ENCODE measurements at places on chromosomes 6 and 20.
A peak's percentile ranks its signal among the peaks of the same experiment; 100 is the strongest.

DNA sequence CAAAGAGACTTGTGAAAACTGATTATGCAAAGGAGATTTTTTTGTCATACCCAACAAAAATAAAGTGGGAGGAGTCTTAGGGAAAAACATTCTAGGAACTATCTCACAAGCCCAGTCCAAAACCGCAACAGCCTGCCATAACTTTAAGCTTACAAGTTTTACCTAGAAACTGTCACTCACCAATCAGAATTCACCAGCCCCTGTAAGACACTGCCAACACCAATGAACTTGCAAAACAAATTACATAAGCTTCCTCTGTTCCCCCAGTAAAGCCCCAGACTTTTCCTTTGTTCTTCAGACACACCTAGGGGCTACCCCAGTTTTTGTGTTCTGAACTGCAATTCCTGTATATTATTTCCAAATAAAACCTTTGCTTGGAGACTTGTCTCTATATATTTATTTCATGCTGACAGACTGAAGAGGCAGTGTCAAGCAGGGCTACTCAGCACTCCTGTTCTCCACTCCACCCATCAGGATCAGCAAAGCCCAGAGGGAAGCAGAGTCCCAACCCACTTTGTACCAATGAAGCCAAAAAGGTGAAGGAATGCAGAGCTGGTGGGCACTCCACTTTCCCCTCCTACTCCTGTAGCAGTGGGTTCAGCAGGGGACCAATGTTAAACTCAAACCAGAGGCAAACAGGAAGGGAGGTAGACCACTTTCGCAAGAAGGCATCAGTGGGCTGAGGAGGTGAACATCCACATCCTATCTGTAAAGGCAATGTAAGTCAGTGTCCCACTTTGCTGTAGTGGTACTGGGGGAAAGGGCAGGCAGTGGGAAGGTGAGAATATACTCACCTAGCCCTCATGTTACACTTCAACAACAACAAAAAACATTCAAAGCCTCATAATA, 142.5 kb upstream of the RUNX2 start:
- DNase-seq: no peak

- no peak for DNase-seq
Observed at GRCh38 chr6:27547157-27548075, 74.5 kb upstream of the ZNF184 start.

DNA sequence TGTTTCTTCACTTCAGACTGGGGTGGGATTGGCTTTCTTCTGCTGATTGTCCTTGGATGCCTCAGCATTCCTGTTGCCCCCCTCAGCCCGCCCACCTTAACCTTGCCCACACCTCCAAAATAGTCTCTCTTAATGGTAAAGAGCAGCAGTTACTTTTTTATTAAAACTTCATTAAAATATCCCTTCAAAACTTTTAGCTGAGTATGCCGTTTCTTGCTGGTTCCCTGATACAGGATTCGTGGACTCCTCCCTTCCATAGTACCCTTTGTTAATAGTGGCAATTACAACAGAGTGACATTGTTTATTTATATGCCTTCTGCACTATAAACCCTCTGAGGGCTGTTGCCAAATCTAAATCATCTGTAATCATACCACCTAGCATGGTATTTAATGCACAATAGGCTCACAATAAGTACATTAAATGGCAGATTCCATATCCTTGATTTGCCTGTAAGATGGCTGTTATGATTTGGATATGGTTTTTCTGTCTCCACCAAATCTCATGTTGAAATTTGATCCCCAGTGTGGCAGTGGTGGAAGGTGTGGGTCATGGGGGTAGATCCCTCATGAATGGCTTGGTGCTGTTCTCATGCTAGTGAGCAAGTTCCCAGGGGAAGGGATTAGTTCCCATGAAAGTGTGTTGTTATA, 3.5 kb upstream of the MOCS1 start:
- DNase-seq: no peak

DNA sequence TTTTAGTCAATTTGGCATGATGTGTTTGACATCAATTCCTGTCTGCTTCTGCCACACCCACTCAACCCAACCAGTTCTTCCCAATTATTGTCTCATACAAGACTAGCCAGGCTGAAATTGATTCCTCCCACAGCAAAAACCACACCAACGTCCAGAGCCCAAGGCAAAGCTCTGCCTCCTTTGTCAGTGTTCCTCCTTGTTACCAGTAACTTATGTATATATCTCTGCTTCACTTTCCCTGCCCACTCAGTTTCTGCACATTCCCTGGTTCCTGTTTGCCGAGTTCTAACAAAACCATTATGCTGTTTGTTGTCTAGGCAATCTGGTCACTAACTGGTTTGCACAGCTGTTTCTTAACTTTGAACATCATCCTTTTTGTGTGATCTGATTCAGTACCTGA, 547.9 kb upstream of the PTCHD4 start:
- DNase-seq: no peak

GRCh38 chr6:33672808-33673207, 38.7 kb downstream of the UQCC2 start:
- DNase-seq: peak; percentile 84

DNA sequence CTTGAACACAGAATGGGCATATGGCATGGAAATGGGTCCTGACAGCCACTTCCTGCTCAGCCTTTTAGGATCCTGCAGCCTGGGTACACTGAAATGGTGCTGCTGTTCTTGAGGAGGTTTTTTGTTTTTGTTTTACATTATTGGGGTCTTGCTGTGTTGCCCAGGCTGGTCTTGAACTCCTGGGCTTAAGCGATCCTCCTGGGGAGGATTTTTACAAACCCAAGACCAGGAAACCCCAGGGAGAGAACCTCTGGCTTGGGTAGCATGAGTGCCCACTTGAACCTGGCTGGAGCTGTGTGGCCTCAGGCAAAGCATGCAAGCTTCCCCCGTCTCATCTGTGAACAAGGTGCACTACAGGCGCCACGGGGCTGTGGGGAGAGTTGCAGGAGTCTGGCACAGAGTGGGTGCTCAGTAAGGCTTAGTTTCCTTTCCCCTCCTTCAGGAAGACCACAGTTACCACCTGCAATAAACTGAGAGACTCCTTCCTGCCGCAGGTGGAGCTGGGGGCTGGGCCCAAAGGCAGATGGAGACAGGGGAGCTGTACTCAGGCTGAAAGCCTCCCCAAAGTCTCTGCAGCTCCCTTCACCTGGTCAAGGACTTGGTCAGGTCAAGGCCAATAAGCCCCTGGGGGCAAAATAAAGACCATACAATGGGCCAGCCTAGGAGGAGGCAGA, 1.8 kb downstream of the SLA2 start:
- no peak for DNase-seq

DNA sequence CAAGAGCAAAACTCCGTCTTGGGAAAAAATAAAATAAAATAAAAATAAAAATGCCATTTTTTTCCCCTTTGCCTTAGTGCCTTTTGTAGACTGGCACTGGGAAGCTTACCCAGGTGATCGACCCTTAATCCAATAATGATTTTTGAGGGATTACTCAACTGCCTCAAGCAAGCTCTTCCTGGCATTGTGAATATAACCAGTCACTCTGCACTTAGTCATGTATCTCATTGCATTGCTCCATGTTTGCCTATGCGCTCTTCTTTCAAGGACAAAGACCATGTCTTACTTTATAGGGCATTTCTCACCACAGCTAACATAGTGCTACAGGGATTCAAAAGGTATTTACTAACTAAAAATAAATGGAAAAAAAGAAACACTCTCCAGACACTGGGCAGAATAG, 13.0 kb downstream of the GFOD1 start:
- DNase-seq: no peak

DNA sequence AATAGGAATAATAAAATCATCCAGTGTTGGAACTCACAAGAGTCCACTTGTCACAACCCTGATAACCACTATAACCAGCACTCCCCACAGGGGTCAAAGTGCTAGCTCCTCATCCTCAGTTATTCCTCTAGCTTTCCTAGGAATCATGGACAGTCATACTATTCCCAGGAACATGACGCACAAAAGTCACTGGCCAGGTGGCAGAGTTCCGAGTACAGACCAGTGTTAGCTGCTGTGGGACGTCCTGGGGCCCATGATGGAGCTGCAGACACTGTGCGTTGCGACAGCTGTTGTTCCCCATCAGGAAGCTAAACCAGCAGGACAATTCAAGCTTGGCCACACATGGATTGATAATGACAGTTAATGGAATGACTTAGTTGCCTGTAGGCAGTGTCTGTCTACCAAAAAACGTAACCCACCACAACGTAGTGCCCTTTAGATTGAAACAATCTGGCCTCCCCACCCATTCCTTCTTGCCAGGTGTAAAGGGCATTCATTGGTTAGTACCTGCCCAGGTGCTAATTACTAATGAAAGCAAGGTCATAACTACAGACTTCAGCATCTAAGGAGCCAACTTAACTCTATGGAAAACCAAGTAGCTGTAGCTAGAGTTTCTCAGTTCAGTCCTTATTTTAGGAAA, 17.4 kb downstream of the EZR start:
- DNase-seq: no peak

DNA sequence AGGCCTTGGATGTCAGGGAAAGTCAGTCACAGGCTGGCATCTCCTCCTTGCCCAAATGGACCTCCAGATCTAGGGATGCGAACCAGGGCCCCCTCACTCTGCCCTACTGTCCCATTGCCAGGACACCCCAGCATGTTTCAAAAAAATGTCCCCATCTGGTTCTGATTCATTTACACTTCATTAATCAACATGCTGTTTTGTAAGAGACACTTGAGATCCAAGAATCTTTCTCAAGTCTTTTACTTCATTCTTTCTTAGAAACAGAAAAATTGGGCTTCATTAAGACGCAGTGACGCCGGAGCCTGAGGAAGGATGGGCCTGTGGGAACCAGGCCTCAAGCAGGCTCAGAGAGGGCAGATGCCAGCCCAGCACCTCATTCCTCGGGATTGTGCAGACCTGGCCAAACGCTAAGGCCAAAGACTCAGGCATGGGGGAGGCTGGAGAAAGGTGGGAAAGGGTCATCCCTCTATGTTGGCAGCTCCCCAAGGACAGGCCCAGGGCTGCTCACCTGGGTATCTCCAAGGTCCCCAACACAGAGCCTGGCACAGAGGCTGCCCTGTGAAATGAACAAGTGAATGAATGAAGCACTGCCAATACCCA, 3.8 kb downstream of the RSPO4 start:
- no peak for DNase-seq

DNA sequence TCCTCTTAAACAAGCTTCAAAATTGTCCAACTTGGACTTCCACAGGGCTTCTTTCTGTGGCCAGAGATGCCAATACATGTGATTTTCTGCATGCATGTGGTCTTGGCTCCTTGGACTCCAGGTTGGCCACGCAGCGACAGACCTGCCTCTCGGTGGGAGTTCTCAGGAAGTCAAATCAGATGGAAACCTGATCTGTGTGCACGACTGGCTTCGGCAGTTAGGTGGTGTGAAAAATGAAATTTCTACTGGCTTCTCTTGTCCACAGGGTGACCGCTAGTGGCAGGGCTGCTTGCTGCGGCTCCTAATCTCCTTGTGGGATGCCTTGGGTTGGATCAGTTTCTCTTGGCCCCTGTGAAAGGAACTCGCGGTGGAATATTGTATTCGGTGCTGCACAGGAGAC, 57.3 kb downstream of the PHACTR3 start:
- DNase-seq: no peak

DNA sequence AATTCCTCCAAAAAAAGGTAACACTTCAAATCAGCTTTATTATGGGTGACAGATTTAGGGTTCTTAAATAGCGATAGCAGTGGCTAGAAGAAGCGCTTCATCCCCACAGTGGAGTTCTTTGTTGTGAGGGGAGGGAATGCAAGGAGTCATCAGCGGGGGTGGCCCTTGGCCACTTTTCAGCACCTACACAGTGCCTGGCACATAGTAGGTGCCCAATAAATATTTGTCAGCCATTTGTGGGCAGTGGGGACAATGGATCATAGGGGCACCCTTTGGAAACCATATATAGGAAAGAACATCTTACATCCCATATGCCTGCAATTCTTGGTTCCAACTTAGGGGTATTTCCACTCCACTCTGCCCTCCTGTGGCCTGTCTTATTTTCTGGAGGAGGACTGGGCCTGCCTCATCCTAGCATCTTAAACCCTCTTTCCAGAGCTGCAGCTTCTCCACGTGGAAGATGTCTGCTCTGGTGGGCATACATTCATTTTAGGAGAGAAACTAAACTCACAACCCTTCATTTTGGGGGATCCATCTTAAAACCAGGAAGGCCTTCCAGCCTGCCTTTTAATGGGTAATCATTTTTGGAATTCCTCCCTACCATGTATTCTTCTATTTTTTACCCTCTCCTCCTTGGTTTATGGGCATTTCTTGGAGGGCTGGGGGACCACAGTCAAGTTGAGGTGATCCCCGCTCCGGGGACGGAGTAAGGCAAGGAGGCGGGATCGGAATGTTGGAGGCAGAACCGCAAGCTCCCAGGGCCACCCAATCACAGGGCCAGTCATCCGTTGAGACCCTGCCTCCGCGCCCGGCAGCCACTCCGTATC, 2.6 kb upstream of the GPSM3 start:
- DNase-seq: peak; percentile 54

GRCh38 chr20:58818586-58819285, 32.0 kb downstream of the GNAS-AS1 start:
- no peak for DNase-seq

DNA sequence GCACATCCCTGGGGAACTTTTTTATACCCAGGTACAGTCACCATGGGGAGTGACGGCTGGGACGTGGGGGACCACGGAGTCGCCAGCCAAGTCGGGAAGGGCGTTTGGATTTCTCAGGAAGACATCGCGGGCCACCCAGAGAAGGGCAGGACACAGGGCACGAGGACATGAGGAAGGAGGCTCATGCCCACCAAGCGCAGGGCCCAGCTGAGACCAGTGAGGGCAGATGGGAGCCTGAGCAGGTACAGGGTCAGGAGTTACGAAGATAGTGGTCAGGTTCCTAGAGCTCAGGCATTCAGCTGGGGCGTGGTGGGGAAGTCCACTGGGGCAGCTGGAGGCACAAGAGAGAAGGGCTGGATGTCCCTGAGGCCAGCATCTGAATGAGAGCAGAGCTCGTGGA, 74.6 kb downstream of the ZNF133 start:
- DNase-seq: no peak

- no peak for DNase-seq
Observed at GRCh38 chr6:6771964-6772363, 183.4 kb downstream of the LY86 start.

DNA sequence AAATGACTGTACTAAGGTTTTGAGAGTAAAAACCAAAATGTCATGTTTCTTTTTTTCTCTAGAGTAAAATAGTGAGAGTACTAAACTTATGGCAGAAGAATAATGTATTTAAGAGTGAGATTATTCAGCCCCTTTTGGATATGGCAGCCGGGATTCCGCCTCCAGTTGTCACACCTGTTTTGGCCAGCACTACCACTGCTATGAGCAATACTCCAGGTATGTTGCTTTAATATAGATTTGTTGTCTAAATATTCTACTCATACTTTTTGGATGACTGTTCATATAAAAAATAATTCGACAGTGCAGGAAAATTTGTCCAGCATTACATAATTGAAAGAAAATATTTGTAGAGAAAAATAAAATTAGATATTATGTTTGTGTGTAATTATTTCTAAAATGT, 59.5 kb downstream of the SCAF8 start:
- DNase-seq: no peak

Data from ovary (tissue), 10 donors.